Neural crest cell (in vitro differentiated cells): ENCODE measurements at places on chromosomes 16 and 17. TPM values are rescaled to one million over a fixed set of nuclear protein-coding genes. Genes with fewer than 3 reads are reported as not detected.

DNA sequence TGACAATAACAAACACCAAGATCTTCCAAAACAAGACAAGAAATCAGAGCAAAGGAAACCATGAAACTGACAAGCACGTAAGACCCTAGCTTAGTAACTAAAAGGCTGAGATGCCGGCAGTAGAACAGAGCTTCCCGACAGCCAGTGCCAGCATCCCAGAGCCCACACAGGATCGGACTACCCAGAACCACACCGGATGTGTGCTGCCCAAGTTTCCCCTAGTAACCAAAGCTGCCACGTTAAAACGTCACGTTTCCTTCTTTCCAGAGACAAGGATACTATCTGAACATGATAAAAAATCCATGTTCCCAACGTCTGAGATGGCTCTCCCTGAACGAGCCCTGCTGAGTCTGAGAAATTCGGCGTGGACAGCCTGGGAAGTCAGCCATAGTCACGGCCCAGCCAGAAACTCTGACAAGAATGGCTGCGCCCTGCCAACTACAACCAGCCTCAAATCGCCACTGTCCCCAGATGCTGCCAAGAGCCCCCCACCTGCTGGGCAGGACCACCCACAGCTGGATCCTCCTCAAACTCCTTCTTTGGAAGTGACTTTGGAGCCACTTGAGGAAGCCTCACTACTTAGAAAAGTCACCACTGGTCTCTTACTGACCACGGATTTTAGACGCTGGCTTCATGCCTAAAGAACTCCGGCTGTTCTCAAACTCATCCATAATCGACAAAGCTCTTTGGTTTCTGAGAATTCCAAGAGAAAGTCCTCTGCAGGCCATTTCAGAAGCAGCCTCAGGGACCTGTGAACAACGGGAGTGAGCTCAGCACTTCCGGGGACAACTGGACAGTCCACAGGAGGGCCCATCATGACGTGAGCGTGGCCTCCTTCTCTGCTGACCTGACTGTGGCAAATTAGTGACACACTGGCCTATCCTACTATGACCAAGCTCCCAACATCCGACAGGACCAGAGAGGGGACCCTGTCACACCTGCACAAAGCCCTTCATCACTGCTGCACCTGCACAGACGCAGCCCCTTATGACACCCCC is 16.7 kb downstream of the CCDC57 start:
- DNase-seq, result no peak

DNA sequence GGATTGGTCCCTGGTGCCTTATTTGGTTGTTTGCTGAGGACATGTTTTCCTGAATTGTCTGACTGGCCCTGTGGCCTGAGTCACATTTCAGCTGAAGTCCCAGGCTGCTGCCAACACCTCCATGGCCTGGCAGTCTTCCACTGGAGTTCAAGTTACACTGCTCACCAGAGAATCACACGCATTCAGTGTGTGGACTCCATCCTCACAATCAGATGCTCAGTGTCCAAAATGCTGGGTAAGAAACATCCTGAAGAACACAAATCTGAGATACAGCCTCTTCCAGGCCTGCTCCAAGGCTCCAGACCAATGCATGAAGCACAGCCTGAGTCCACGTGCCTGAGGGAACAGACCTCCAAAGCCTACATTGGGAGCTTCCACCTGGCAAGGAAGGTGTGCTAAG is 19.2 kb downstream of the CD300LB start:
- DNase-seq, result no peak

GRCh38 chr17:34549966-34550365 is 29.4 kb upstream of the TMEM132E start:
- no peak for DNase-seq

Gene LDAF1
- 25.4 and 26.9 TPM in 2 replicates for total RNA-seq

GRCh38 chr16:73046202-73046848 is 1.6 kb downstream of the ZFHX3 start:
- no peak for DNase-seq

Gene PPY
- total RNA-seq, result not detected in 2 replicates

GRCh38 chr16:38941-39892 is 14.2 kb downstream of the POLR3K start:
- DNase-seq, result no peak

- DNase-seq, result no peak
Measured at GRCh38 chr16:49620158-49620868, 235.6 kb downstream of the ZNF423 start.

DNA sequence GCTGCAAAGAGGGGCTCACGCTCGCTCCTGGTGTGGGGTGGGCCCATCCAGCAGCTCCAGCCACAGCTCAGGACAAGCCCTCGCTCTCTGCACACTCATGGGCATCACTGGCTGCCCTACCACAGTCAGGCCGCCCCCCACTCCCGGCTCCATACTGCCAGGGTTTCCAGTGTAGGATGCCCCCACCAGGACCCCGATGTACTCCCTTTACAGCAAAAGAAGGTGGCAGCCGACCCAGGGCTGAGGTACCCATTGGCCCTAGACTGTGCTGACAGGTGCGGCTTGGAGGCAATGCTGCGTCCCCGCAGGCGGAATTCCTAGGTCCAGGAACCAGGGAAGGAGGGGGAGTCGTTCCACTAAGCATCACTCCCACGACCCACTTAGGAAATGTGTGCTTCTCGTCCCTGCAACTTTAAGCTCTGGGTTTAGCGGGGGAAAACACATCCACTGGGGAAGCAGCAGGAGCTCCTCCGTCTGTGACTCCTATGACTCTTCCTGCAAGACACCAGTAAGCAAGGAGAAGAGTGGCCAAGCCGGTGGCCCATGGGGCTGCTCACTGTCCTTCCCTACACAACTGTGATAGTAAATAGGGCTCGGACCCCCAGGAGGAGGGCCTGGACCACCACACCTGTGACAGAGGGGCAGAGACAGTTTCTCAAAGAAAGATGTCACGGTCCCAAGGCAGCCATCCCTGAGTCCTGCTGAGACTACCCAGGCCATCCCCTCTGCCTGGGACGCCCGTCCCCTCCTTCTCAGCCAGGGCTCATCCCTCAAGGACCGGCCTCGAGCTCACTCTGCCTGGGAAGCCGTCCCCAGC is 13.1 kb downstream of the CORO7 start:
- no peak for DNase-seq

Gene KRTAP9-4
- total RNA-seq, result not detected in 2 replicates
